Activated T-helper 1 cell treated with Interleukin-2 at 50 U/mL for 16 hours (primary cell): ENCODE measurements at places on chromosomes 4 and X.

- DNase-seq, result peak; percentile 31
Measured at GRCh38 chr4:1249731-1250526, 999 bp upstream of the CTBP1 start.

DNA sequence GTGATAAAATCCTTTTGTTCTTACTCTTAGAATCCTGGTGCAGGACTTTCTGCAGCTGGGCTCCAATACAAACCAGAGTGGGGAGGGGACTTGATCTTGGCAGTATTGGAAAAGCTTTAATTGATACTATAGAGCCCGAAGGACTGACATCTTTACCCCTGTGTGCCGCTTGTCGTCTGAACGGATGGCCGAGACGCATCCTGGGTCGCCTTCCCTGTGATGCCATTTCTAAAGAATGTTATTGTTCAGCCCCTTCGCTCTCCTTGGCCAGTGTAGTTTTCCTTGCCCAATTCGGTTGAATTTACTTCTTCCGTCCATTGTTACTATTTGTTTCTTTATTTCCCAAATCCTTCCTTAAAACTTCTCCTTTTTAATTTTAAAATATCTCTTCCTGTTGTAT, 80.9 kb downstream of the CLDN34 start:
- no peak for DNase-seq

GRCh38 chrX:11285651-11286050, 7.6 kb upstream of the AMELX start:
- DNase-seq, result no peak

GRCh38 chr4:67475155-67475554, 70.1 kb downstream of the CENPC start:
- DNase-seq, result no peak

DNA sequence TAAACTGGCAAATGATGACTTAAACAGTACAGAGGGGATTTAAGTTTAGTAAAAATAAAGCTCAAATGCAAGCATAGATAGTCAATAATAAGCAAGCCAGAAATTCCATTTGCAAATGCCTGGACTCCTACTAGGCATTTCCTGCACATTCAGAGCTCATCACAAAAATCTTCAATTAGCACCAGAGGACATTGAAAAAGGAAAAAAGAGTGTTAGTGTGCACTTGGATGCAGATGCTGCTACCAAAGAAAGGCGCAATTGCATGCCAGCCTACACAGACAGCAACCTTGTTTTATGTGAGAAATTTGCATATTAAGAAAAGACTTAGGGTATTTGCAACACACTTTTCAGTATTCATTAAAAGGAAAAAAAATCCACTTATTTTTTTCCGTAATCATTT, 282.1 kb downstream of the GRIA2 start:
- DNase-seq, result no peak

- no peak for DNase-seq
Measured at GRCh38 chrX:455673-456072, 69.0 kb upstream of the PPP2R3B start.

DNA sequence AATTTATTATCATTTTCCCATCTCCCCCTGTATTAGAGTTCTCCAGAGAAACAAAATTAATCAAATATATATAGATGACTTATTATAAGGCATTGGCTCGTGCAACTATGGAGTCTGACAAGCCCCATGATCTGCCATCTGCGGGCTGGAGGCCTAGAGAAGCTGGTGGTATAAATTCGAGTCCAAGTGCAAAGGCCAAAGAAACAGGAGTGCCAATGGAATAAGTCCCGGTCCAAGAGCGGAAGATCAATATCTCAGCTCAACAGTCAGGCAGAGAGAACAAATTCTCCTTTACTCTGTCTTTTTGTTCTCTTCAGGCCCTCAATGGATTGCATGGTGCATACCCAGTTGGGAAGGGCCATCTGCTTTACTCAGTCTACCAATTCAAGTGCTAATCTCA, 178.8 kb downstream of the NWD2 start:
- no peak for DNase-seq

- no peak for DNase-seq
Measured at GRCh38 chr4:41315862-41316261, 59.1 kb downstream of the UCHL1 start.

DNA sequence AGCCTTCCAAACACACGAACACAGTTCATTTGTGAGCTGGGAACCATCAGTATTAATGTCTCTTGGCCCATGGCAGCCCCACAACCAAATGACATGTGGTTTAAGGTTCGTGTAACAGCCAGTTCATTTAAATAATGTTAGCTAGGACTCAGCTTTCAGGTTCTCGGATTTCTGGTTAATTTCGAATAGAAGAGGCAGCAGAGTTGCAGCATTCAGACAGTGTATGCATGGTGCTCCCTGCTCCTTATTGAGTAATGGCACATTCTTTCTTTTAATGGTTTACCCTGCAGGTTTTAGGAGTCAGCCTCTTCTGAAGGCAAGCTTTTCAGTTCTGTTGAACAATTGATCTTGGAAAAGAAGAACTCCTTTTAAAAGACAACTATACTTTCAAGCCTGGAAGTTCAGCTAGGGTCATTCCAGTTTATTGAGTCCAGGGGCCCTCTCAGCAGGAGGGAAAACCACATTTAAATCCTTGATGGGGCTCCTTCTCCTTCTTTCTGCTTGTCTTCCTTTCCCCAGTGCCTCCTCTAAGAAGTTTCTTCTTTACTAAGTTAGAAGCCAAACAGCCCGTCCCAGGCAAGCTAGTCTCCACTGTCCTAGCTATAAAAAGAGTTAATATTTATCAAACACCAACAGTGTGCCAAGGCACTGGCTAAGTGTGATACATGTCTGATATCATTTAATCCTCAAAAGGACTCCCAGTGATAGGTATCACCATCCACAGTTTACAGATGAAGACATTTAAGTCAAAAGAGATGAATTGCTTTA, 5.0 kb upstream of the RNF175 start:
- no peak for DNase-seq
